Astrocyte of the spinal cord (primary cell): ENCODE measurements at places on chromosomes 6 and 20.

DNA sequence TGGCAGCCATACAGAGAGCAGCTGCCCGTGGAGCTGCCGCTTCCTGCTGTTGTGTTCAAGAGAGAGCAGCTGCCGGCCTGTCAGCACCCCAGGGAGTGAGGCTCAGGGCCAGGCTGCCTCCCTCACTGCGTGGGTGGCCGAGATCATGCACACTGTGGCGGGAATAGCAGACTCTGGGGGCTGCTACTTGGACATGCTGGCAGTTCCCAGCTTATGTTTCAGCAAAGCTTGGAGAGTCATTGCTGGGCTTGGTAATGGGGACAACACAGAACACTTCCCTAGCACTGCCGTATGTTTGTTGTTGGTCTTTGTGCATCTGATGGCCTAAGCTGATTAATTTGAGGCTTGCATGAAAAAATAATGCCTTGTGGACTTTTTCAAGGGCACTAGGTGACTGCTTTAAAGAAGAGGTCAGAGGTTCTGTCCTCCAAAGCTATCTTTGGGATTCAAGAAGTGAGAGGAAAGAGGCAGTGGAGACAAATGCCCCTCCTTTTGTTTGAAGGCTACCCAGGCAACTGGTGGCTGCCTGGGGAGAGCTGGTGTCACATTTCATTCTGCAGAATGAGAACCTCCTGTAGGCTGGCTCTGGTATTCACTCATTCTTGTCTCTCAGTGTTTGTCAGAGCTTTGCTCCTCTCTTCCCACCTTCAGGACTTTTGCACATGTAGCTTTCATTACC, 18.8 kb downstream of the MRAP2 start:
- peak; percentile 80 for DNase-seq

- no peak for DNase-seq
These were observed 2.8 kb downstream of the KCTD20 start for GRCh38 chr6:36445621-36446020.

- no peak for DNase-seq
These were observed 25.8 kb upstream of the TPBG start for GRCh38 chr6:82337688-82338257.

DNA sequence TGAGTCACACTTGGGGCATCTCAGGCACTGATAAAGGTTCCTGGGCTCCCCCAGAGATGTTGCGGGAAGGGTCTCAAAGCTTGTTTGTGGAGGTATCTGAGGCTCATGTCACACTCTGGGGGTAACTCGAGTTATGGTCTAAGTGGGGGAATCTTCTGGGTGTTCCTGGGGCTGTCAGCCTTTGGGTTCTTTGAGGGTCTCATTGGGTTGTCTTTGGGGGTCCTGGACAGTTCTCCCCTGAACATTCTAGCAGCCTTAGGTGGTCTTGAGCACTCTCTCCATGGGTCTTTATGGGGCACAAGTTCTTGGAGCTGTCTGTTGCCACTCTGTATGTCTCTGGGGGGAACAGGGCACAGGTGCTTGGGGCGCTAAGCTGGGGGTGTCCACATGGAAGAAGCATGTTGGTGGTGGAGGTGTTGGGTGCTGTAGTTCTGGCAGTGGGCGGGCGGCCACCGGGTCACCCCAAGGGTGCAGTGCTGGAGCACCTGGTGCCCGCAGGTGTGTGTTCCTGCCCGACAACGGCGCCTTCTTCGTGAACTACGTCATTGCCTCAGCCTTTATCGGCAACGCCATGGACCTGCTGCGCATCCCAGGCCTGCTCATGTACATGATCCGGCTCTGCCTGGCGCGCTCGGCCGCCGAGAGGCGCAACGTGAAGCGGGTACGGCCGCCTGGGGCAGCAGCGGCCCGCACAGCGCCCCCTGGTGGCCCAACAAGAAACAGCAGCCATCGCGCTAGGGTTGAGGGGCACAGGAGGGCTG, 7.1 kb upstream of the CAPN11 start:
- peak; percentile 47 for DNase-seq

- DNase-seq: no peak
These were observed 179.9 kb downstream of the ZDHHC14 start for GRCh38 chr6:157560691-157561413.

GRCh38 chr6:136318676-136319075, 29.0 kb upstream of the BCLAF1 start:
- DNase-seq: no peak

DNA sequence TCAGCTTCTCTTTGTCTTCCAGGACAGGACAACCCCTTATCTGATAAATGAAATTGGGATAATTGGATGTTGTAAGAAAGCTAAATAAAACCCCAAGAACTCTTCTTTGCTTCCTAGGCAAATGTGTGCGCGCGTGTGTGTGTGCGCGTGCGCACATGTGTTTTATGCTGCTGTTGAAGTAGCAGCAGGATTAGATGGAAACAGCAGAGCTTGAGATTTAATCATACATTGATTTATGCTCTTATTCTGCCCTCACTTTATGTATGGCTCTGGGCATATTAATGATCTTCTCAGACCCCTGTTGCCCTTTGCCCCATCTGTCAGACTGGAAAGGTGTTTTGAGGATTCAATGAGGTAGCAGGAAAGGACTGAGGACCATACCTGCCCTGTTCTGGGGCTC, 324.0 kb upstream of the MAP3K7 start:
- DNase-seq: no peak

DNA sequence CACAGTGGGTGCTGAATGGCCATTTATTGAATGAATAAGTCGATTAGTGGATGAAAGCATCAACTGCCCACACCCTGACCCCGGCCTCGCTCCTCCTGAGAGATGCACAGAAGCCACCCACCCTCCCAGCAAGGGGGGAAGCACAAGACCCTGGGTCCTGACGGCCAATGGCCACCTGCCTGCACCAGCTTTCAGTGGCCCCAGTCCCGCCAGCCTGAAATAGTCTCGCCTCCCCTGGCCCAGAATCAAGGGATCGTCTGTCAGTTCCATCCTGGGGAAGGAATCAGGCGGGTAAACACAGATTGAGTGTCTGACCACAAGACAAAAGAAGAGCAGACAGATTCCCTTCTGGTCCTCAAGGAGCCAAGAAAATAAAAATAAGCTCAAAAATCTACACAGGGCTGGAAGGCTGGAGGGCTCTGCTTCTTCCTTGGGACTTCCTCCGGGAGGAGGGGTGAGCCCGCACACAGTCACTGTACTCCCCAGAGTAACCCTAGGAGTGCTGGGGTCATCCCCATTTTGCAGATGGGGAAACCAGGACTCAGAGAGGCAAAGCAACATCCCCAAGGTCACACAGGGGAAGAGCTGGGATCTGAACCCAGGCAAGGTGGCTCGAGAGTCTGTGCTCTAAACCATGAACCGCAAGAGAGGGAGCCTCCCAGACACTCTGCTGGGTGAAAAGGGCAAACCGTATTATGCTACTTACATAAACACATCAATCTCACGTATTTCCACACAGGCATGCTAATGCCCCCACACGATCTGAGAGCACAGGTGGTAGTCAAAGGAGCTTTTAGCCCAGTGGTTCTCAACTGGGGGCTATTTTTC, 7.8 kb downstream of the PREX1 start:
- DNase-seq: no peak

DNA sequence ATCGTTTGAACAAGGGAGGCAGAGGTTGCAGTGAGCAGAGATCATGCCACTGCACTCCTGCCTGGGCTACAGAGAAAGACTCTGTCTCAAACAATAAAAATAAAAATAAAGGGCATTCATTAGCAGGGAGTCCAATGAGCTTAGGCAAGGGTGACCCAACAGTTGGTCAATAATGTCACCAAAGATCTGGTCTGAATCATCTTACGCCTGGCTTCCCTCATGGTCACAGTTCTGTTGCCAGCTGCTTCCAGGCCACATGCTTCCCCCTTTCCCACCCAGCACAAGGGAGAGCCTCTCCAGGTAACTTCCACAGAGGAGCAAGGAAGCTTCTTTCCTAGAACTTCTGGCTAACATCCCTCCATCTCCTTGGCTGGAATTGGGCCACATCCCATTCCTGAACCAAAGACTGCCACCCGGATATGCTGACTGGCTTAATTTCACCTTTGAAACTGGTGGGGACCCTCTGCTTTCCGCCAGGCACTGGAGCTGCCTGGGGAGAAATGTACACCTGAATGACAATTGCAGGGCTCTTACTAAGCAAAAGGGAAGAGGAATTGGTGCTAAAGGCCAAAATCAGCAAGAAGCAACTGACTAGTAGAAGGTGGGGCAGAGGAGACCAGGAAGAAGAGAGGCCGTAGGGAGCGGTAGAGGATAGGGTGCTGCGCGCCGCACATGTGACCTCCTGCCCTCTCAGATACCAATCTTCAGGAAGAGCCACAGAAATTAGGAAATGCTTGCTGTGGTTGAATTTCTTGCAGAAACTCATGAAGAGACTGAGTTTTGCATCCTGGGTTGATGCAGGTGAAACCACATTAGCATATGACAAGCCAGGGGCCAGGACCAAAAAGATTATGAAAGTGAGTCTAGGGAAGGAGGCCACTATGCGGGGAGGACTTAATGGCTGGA, 8.3 kb upstream of the SCML4 start:
- DNase-seq: no peak

GRCh38 chr6:126516411-126516810, 176.5 kb downstream of the CENPW start:
- no peak for DNase-seq

GRCh38 chr6:30782425-30783014, 38.2 kb upstream of the IER3 start:
- peak; percentile 63 for DNase-seq

- no peak for DNase-seq
These were observed 21.2 kb downstream of the FRMD1 start for GRCh38 chr6:168057836-168058235.

- DNase-seq: no peak
These were observed 428.6 kb downstream of the HACE1 start for GRCh38 chr6:104431096-104431495.

DNA sequence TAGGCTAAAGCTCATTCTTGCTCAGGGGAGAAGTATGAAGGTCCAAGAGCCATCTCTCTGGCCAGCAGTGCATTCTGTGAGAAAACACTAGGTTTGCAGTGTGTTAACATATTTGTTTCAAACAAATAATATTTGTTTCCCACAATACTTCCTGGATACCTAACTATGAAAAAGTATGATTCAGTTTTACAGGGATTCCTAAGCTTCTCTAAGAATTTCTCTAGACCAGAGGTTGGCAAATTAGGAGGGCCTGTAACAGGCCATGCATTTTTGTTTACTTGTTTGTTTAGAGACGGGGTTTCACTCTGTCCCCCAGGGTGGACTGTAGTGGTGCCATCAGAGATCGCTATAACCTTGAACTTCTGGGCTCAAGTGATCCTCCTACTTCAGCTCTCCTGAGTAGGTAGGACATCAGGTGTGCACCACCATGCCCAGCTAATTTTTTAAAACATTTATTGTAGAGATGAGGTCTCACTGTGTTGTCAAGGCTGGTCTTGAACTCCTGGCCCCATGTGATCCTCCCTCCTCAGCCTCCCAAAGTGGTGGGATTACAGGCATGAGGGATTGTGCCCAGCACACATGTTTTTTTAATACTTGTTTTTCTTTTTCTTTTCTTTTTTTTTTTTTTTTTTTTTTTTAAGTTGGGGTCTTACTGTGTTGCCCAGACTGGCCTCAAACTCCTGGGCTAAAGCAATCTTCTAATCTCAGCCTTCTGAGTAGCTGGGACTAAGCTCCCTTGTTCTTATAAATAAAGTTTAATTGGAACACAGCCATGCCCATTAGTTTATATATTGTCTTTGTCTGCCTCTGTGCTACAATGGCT, 71.7 kb downstream of the ADGRG6 start:
- no peak for DNase-seq
